ENCODE measurements at places on chromosomes 2 and 18. TPM values are rescaled to one million over a fixed set of nuclear protein-coding genes. Genes with fewer than 3 reads are reported as not detected.

DNA sequence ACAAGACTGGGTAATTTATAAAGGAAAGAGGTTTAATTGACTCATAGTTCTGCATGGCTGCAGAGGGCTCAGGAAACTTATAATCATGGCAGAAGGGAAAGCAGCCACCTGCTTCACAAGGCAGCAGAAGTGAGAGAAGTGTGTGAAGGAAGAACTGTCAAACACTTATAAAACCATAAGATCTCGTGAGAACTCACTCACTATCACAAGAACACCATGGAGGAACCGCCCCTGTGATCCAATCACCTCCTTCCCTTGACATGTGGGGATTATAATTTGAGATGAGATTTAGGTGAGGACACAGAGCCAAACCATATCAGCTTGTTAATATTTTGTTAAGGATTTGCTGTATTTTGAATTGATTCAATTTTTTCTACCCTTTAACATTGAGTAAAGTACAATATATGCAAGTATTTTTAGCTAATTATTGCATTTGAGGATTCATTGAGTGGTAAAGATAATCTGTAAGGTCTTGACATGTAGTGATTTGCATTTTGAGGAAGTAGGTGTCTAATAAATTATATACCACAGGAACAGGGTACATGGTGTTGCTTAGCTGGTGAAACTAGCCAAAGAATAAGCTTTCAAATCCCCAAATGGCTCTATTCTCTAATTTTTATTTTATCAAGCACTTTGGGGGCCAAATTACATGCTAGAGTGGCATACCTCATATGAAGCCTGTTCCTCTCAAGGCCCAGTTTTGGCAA is 3.9 kb upstream of the C2orf69 start:
- H3K27me3 ChIP-seq: peaks cover 27% of the 10 kb centered on the region
- no peak overlapping the region for H3K4me3 ChIP-seq
- DNase-seq: no peak
- no peaks in the 10 kb centered on the region for H3K4me1 ChIP-seq

GRCh38 chr2:42847596-42848151 is 55.3 kb upstream of the HAAO start:
- no peaks in the 10 kb centered on the region for H3K4me1 ChIP-seq
- no peak overlapping the region for H3K4me3 ChIP-seq
- DNase-seq: no peak
- peaks cover 28% of the 10 kb centered on the region for H3K27me3 ChIP-seq

DNA sequence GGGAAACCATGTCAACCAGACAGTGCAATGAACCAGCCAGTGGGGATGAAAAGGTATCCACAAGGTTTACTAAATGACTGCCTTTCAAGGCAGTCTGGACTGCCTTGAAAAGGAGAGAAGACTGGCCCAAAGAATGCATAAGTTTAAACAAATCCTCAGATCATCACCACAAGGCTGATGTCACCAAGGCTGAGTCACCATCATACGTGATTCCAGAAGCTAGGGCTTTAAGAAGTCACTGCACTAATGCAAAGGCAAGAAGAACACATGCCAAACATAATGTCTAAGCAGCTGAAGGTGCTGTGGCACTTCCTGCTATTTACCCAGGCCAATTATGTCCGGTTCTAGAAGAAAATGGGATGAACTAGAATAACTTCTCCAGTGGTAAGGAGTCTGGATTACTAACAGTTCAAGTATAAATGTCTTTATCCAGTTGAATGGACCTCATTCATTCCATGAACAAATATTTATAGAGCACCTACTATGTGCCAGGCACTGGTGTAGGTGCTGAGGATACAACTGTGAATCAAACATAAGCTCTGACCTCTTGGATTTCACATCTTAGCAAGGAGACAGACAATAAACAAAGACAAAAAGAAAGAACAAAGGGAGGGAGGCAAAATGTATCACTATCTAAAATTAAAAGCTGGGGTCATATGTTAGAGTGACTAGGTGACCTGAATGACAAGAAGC is 37.6 kb upstream of the ONECUT2 start:
- peaks cover 12% of the 10 kb centered on the region for H3K4me1 ChIP-seq
- DNase-seq: peak; percentile 38
- H3K4me3 ChIP-seq: no peak overlapping the region
- peaks cover 4% of the 10 kb centered on the region for H3K36me3 ChIP-seq
- no peaks in the 10 kb centered on the region for H3K27me3 ChIP-seq
- peak overlapping the region; percentile 10 for H3K27ac ChIP-seq

DNA sequence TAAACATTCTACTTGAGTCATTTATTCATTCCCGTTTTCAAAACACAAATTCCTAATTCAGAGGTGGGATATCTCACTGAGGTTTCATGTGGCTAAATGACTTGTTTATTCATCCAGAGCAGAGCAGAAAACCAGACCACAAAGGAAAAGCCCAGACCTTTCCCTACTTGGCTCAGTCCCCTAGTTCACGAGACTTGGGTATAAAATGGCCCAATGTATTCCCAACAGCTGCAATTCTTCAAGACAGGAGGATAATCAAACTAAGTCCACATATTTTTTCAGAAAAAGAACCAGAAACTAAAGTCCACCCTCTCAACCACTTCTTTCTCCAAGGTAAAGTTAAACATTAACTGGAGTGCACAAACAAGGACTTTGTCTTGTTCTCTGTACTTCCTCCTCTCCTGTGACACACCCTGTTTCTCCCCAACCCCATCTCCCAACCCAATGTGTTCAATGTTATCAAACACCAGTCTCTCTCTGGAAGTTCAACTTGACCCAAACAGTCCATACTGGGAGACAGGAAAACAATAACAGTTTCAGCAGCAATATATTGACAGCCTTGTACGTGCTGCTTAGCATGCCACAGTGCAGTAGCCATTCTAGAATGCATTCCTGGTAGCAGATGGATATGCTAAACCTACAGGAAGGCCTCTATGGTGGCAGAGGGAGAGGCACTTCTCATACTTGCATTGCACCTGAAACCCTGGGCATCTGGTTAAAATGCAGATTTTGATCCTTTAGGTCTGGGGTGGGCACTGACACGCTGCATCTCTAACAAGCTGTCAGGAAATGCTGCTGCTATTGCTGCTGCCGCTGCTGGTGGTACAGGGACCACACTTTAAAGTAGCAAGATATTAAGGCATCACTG is 110.7 kb downstream of the INO80D start:
- peak overlapping the region; percentile 87 for H3K27ac ChIP-seq
- DNase-seq: peak; percentile 72
- H3K4me3 ChIP-seq: peak overlapping the region; percentile 64
- H3K36me3 ChIP-seq: peaks cover 14% of the 10 kb centered on the region
- peaks cover 40% of the 10 kb centered on the region for H3K4me1 ChIP-seq

DNA sequence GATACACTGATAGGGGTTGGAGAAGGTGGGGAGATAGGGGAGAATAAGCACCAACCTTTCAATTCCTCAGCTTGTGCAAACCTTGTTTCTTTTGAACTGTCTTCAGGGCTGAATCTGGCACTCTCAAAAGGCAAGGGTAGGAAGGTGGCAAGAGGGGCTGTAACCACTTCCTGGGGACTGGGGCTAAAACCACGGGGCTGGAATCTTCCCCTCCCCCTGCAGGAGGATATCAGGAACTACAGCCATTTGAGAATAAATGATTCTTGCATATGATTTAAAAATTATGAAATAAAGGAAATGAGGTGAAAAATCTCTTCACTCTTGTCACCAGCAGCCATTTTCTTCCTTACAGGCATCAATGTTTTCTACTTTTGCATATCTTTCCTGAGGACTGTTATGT is 50.8 kb downstream of the ATOH8 start:
- no peak overlapping the region for H3K27ac ChIP-seq
- H3K4me3 ChIP-seq: no peak overlapping the region
- no peaks in the 10 kb centered on the region for H3K27me3 ChIP-seq
- DNase-seq: no peak

DNA sequence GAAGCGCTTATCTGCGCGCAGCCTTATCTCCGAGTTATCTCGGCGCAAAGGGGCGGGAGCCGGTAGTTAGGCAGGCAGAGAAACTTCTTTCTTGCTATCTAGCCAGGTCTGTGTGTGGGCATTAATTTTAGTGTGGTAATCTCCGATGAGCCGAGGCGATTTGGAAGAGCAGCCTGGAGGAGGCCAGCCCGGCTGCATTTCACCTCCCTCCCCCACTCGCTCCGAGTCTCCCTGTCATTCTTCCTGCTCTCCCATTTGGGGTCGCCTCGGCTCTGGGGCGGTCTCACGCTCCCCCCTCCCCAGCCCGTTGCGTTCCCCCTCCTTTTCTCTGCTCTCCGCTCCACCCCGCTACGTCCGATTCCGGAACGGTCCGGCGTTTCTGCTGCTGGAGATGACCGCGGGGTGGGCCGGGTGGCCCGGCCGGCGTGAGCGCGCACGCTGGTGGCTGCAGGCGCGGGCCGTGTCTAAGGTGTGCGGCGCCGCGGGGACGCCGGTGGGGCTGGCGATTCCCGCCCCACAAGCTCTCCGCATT is 566 bp downstream of the GATA6 start:
- H3K4me3 ChIP-seq: peak overlapping the region; percentile 98
- peaks cover 8% of the 10 kb centered on the region for H3K4me1 ChIP-seq
- peaks cover 97% of the 10 kb centered on the region for H3K36me3 ChIP-seq
- H3K27ac ChIP-seq: peak overlapping the region; percentile 94

GRCh38 chr2:237118561-237119155 is 33.0 kb downstream of the COPS8 start:
- DNase-seq: no peak
- no peaks in the 10 kb centered on the region for H3K27me3 ChIP-seq
- H3K4me3 ChIP-seq: no peak overlapping the region
- no peaks in the 10 kb centered on the region for H3K36me3 ChIP-seq
- no peak overlapping the region for H3K27ac ChIP-seq
- H3K4me1 ChIP-seq: peaks cover 6% of the 10 kb centered on the region

DNA sequence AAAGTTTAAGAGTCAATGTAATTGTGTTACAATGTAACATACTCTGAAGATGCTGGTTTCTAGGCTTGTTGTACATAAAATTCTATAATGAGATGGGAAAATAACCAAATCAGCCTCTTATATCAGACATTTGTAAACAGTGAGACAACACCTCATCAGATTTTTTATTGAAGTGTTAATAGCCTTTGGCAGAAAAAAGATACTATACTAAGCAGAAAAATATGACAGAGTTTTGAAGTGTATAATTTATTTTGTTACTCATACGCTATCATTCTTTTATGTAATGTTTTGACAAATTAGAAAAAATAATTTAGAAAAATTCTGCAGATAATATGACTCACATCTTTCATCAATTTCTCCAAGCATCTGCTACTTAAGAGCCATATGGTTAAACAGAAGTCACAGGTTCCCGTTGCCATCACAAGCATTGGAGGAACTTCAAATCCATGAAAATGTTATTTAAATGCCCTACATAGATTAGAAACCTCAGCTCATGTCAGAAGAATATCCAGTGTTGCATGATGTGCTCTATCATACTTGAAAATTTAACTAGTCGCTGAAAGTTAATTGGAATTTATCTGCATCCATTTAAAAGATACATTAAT is 535.4 kb downstream of the LRP1B start:
- H3K27ac ChIP-seq: no peak overlapping the region
- no peaks in the 10 kb centered on the region for H3K36me3 ChIP-seq
- no peaks in the 10 kb centered on the region for H3K4me1 ChIP-seq
- no peak for DNase-seq

GRCh38 chr18:79640875-79641274 is 38.7 kb upstream of the CTDP1 start:
- DNase-seq: no peak
- no peak overlapping the region for H3K4me3 ChIP-seq
- no peak overlapping the region for H3K27ac ChIP-seq
- no peaks in the 10 kb centered on the region for H3K36me3 ChIP-seq
- H3K27me3 ChIP-seq: no peaks in the 10 kb centered on the region

GRCh38 chr2:32159678-32160077 is 6.0 kb upstream of the SLC30A6 start:
- H3K27ac ChIP-seq: peak overlapping the region; percentile 31
- H3K4me1 ChIP-seq: peaks cover 3% of the 10 kb centered on the region
- DNase-seq: no peak
- no peak overlapping the region for H3K4me3 ChIP-seq

Gene PAIP2B
- 4.0 TPM for total RNA-seq

Gene DSC3
- 9.8 TPM for total RNA-seq
